Stimulated activated CD4-positive, alpha-beta T cell treated with anti-CD3 and anti-CD28 coated beads, Interleukin-1b, Interleukin-23, amount 100 ng/mL, for 24 hours (primary cell): ENCODE measurements at places on chromosomes 4 and X.

DNA sequence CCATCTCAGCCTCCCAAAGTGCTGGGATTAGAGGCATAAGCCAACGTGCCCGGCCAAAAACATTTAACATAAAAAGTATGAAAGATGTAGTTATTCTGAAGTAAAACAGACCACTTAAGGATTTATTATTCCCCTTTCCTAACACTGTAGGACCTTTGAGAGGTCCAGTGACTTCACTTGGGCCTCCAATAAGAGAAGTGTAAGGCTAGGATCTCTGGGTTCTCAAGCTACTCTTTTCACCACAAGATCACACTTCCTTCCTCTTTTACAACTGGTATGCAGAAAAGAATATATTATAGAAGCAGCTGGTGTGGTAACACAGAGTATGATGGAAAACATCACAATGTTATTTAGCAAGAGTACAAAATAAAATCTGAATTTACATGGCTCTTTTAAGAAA is 30.2 kb upstream of the CCNG2 start:
- DNase-seq = no peak

DNA sequence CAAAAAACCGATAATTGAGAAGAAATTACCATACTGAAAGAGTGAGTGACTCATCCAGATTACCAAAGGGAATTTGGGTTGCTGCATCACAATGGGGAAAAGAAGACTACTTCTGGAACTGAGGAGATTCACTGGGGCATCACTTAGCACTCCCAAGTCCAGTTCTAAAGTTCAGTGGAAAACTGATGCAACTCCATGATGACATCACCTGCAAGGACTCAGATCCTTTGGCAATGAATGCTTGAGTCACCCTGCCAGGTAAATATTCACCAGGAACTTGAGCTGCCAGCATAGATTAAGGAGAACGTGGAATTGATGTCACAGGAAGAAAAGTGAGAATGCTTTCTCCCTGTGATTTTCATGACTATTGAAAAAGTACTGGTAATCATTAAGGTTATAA is 32.0 kb upstream of the SMIM10L2A start:
- DNase-seq = no peak

- no peak for DNase-seq
Measured at GRCh38 chr4:37960679-37961450, 667 bp downstream of the PTTG2 start.

GRCh38 chr4:154033921-154034320 is 245.0 kb upstream of the SFRP2 start:
- no peak for DNase-seq

DNA sequence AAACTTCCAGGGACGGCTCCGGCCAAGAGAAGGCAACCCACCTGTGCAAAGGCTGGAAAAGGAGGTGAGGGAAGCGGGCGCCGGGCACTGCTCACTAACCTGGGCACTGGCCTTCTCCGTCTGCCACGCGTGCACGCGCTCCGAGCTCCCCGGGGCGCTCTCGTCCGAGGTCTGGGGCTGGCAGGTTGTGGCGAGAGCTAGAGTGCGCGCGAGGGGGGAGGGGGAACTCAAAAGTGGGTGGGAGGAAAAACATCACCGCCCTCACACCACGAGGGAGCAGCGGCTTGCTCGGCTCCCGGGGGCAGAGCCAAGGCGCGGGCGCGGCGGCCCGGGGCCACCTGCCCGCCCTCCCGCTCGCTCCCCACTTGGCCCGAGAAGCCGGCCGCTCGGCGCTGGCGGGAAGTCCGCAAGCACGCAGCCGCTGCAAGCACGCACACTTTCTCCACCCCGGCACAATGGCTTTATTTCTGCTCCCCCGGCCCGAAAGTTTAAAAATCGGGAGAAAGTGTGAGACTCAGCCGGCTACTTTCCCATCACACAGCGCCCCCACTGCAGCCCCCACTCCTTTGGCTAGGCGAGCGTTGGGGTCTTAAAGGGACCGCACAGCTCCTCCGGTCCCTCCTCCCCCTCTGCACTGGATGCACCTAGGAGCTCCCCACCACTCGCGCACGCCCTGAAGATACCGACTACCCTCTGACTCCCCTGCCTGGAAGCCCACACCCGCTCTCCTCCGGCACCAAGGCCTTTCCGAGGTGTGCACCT is at the start of gene CHRDL1:
Gene CHRDL1, minus strand, starts transcription at position 173 of the 762 bp plus-strand sequence. CDS start 3,636 bp downstream, outside the sequence.
- DNase-seq = no peak
